GM20000 (cell line): ENCODE measurements at places on chromosomes 2 and 18.

DNA sequence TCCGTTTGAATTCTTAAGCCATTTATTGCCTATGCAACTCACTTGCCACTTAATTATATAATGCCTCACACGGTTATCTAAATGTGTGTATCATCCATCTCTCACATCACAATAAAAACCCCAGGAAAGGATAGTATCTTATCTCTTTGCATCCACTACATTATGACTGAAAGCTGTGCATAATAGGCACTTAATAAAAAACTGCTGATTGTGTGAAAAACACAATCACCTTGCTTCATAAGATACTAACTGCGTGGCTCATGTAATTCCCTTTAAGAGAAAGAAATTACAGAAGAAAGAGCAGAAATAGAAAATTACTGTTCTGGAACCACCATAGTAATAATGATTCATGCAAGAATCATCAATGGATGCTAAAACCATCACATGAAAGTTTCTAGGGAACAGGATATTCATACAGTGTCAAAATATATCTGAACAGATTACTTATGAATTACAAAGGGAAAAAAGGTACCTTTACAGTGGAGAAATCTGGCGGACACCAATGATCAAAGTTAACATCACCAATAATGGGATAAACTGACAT lies 29.3 kb downstream of the CUL3 start:
- DNase-seq: no peak

DNA sequence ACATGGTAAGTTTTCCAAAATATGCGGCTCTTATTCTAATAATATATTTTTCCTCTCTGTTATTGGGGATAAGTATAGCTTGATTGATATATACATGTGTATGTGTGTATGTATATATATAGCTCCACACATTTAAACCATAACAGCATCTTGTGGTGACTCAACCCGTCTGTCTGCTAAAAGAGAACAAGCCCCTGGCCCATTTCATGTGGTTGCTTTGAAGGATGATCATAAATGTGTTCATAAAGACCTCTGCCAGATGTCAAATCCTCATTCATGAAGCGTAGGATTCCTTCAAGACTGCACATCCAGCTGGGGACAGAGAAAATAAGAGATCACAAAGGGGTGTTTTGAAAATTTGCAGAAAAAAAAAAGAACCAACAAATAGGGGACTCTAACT lies 79.3 kb downstream of the RHOB start:
- DNase-seq: no peak

GRCh38 chr2:241254904-241255351 lies 60.5 kb downstream of the HDLBP start:
- DNase-seq: no peak

DNA sequence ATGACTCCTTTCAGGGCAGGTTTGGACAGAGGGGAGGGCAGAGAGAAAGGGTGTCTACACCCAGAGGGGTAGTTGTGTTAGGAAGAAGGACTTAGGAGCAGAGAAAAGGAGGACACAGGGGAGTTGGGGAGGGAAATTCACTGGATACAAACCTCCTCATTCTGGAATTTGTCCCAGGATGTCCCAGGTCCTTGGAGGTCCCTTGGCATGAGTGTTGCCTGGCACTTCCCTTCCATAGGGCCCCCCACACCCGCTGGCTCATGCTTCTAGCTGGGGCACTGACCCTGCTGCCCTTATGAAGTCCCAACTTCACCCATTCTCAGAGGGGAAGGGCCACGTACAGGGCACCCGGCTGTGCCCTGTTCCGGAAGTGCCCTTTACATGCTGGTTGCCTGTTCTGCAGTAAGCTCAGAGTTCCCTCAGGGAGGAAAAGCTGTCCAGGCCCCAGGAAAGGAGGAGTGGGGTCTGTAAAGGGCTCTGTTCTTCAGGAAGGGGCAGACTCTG lies 93.6 kb upstream of the SMAD2 start:
- no peak for DNase-seq

- DNase-seq: no peak
These were observed 392.9 kb upstream of the LRATD1 start for GRCh38 chr2:14239605-14240004.

GRCh38 chr18:41052625-41053024 lies 902.4 kb upstream of the PIK3C3 start:
- DNase-seq: no peak

DNA sequence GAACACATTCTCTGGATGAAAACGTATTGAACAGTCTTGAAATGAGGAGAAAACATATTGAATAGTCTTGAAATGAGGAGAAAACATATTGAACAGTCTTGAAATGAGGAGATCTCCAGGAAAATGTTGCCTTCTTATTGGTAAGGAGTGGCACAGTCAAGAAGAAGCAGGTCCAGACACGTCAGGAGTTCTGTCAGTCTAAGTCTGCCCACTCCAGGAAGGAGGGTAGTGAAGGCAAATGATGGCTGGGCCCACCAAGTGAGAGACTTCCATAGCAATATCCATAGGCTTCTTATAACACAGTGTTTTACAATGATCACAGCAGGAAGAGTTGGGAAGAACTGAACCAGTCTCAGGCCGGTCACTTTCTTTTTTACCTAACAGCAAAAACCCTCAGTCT lies 316.2 kb downstream of the ETAA1 start:
- no peak for DNase-seq

GRCh38 chr2:190863946-190864345 lies 16.7 kb upstream of the GLS start:
- no peak for DNase-seq

DNA sequence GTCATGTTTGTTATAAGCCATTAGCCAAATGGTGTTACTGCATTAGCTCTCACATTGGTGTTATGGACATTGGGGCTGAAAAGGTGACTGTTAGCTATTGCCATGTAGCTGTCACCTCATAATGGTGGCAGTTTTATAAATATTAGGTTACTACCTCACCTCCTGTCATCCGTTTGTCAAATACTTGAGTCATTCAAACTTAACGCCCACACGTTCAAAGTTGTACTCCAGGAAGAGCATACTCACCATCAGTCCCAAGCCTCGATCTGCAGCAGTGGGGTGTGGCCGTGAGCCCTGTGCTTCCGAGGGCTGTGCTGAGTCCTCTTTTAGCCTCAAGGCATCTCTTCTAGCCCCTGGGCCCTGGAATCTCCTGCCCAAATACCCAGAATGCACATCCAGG lies 87.3 kb downstream of the PDK1 start:
- no peak for DNase-seq

- no peak for DNase-seq
These were observed 563.4 kb downstream of the LRRTM4 start for GRCh38 chr2:76958749-76959148.

- DNase-seq: no peak
These were observed 121.2 kb downstream of the CAPN13 start for GRCh38 chr2:30686000-30686399.

GRCh38 chr2:26542194-26542455 lies 64.2 kb upstream of the OTOF start:
- no peak for DNase-seq

DNA sequence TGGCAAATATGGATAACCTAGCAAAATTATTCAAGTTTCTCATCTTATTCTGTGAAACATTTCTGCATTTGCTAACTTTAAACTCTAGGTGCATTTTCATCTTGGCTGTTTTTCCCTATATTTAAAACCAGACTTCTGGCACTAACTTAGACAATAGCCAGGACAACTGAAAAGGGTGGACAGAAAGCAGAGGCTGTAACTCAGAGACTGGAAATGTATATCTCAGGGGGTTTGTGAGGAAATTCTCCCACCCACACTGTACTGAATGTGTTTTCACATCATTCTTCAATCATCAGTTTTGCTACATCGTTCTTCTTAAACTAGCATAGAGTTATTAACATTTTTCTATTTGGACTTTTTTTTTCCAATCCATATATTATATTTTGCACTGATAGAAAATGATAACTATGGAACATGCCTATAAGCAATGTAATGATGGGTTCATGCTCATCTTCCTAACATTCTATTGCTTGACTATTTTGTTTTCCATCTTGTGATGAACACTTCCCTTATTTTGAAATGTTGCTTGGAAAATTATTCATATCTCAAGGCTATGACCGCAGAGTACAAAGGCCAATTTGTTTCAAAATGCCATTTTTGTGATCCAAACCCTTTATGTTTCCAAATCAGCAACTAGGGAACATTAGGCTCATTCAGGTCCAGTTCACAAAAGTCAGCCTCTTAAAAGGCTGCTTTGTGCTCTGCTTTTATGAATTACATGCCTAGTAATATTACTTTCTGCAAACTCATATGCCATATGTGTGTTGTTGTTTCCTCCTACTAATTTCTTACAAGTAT lies 125.8 kb upstream of the CDH19 start:
- DNase-seq: no peak

GRCh38 chr2:1550658-1551316 lies 137.5 kb downstream of the TPO start:
- DNase-seq: peak; percentile 81

- no peak for DNase-seq
These were observed 246.3 kb downstream of the TXNL1 start for GRCh38 chr18:56391931-56392590.

DNA sequence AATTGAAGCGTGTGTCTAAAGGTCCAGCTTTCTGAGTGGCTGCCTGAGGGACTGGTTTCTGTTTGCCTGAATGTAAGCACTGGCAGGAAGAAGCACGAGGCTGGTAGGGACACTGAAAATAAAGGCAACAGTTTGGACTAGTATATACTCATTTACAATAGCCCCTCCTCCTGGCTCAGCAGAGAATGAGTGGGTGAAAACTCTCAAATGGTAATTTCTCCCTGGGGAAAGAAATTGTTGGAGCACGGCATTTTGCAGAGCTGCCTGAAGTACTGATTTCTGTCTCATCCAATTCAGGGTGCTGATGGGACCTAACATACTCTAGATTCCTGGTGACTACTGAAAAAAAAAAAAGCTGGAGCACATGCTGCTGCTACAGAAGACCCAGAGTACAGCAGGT lies 17.3 kb upstream of the SPP2 start:
- no peak for DNase-seq

GRCh38 chr18:63138436-63139340 lies 180.9 kb downstream of the BCL2 start:
- DNase-seq: peak; percentile 59

- no peak for DNase-seq
These were observed 22.2 kb upstream of the IL1RN start for GRCh38 chr2:113105047-113105785.

DNA sequence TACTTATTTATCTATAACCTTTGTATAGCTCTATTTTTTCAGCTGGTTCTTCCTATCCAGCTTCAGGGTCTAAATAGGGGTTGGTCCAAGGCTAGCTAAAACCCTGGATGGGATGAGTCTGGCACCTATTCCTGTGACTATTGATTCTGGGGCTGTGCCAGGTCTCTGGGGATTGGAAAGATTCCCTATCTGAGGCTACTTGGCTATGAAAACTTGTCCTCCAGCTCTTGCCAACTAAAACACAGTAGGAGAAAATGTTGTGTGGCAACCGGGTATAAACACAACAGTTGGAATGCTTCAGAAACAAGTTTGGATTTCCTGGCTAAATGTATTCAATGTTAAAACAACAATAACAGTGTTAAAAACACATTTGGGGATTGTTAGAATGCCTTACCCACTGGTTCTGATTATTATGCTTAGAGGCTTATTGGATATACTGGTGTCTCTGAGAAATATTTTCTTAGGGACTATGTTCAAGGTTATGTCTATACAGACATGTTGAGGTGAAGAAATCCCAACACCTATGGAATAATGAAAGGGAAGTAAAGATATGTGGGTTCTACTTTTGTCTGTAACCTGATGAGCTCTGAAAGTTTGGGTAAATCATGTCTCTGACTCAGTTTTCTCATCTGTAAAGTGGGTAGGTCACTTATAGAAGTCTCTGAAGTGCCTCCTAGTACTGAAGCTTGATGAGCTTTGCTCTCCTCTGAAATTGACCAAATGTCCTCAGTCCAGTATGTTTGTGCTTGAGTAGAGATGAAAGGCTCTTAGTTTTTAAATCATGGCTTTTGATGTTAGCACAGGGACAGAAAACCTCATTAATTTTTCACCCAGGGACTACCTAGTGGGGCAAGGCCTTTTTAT lies 460.7 kb downstream of the MTX2 start:
- DNase-seq: no peak

GRCh38 chr2:48808311-48808710 lies 52.8 kb upstream of the LHCGR start:
- DNase-seq: no peak

DNA sequence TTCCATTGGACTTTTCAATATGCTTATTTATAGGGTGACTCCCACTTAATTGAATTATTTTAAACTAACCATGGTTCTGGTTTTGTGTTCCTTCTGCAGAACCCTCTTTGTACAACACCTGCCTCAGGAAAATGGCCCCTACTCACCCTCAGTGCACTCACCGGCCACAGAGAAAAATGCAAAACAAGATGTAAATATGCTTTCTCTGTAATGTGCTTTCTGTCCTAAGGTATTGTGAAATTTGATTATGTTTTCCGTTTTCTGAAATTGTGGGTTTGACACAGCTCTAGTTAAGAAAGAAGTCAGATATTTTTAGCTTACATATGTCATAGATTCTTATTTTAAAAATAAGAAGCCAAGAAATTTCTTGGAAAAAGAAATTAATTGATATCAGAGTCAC lies 357.7 kb upstream of the SMIM21 start:
- DNase-seq: no peak

GRCh38 chr2:196971574-196972279 lies 45.2 kb upstream of the PGAP1 start:
- no peak for DNase-seq

DNA sequence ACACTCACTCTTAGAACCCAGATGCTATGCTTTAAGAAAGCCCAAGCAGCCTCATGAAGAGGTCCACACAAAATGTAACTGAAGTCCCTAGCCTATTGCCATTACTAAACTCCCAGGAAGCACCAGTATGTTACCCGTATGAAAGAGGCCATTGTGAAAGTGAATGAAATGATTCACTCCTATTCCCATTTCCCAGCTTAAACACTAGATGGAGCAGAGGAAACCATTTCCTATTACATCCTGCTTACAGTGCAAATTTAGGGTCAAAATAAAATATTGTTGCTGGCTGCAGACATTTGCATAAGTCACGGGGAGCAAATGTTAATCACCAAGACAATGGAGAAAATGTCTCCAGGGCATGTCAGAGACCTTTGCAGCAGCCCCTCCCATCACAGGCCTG lies 989.7 kb upstream of the CRIM1 start:
- no peak for DNase-seq

GRCh38 chr18:46282646-46283045 lies 178.5 kb downstream of the HAUS1 start:
- DNase-seq: no peak
